ENCODE measurements at places on chromosomes 6 and 20. TPM values are rescaled to one million over a fixed set of nuclear protein-coding genes. Genes with fewer than 3 reads are reported as not detected.

GRCh38 chr6:154969796-154970195, 25.3 kb upstream of the TIAM2 start:
- DNase-seq = no peak

- no peak for DNase-seq
Measured at GRCh38 chr6:26257272-26257671, 107.7 kb upstream of the BTN3A2 start.

GRCh38 chr6:30007132-30007764, 53.8 kb upstream of the POLR1H start:
- DNase-seq = no peak

DNA sequence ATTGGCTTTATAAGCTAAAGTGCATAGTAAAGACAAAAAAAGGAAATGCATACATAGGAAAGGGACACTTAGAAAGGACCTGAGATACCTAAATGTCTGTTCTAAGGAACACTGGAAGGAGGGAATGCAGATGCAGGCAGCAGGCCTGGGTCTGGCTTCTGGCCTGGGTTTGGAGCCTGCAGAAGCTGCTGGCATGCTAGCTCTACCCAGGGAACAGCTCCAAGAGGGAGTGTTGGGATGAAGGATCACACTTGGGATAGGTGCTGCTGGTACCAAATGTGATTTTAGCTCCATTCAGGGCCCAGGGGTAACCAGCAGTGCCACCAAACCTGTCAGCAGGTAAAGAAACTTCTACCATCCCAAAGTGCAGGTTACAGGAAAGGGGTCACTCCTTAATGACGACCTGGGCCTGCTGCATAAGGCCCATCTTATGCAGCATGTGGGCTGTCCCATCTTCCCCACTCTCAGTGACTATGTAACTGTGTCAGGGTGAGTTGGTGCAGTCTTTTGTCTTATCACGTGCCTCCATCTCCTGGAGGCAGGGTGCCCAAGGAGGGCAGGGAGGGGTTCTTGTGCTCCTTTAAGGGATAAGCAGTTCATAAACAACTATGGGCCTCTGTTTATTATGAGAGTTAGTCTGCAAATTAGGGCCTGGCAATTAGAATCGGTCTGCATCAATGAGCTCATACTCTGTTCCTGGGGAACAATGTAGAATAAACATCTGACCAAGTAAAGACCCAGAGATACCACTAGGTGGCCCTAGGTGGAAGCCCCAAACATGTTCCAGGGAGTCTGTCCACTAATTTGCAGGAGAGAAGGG, 26.9 kb downstream of the DDX27 start:
- no peak for DNase-seq

DNA sequence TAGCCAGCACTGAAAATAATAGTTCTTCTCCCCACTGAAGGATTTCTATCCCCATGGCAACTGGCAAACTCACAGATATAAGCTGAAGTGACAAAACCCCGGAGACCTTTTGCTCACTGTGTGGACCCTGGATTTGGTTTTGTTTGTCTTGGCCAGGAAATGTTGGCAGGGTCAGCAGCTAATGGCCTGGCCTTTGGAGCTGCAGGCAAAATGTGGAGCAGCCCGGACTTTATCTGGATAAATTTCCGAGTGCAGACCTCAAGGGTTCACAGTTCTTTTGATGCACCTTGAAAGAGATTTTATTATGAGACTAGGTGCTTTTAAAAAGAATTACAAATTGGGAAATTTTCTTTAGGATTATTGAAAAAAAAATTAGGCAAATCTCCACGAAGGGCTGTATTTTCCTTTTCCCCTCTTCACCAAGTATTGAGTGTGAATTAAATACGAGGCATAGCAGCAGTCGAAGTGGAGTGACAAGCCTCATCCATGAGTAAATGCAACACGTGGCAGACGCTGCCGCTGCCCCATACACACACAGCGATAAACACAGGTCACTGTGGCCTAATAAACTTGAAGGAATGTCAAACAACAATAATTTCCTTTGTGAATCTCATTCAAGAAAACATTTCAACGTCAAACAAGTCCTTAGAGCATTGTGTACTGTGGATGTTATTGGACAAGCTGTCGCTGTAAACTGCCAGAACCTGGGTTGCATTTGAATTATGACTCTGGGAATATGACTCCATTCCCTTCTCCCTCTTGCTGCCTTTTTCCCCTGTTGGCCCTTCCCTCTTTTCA, 35.1 kb upstream of the CCN6 start:
- no peak for DNase-seq

The CST5 gene
- total RNA-seq = not detected

The HTR1B gene
- total RNA-seq = 4.2 TPM

The SDCBP2 gene
- total RNA-seq = 4.0 TPM

The WFDC10B gene
- not detected for total RNA-seq
